ENCODE measurements at places on chromosomes 4 and X.

DNA sequence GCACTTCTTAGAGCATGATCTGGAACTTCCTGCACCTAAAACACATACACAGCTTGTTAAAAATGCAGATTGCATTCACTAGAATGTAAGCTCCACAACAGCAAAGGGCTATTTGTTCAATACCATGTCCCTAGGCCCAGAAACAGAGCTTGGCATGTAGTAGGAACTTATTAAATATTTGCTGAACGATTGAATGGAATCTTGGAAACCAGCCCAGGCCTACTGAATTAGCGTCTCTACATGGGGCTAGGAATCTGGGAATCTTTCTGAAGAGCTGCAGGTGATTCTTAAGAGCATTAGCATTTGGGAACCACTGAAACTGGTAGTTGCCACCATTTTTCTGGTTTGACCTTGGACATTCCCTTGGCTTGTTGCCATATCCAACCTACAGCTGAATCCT lies 234.1 kb downstream of the STIM2 start:
- DNase-seq: no peak

DNA sequence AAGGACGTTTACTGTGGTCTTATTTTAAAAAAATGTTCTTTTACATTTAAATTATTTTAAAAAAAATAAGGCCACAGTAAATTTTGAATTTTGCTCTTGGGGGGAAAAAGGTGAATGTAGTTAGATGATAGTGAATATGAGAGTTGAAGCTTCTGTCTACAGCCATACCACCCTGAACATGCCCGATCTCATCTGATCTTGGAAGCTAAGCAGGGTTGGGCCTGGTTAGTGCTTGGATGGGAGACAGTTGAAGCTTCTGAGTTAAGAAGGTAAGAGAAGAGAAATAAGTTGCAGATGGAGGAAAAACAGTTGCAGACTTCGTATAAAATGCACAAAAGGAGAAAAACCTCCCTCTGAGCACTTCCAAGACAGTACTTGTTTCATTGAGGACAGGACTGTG lies 115.6 kb upstream of the NR3C2 start:
- DNase-seq: no peak

DNA sequence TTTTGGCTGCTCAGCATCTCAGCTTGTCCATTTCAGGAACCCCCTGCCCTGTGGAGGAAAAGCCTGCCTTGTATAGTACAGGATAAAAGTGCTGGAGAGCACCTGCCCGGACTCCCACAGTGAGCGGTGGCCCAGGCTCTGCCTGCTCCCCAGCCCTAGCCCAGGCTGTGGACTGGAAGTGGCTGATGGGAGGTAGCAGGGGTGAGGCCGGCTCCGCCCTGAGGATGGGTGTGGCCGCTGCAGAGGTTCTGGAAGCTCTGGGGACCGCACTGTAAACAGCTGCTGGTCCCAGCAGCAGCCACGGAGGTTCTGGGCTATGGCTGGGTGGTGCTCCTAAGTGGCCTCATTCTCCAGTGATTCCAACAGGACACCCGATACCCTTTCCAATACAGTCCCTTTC lies 56.6 kb upstream of the HELT start:
- no peak for DNase-seq

DNA sequence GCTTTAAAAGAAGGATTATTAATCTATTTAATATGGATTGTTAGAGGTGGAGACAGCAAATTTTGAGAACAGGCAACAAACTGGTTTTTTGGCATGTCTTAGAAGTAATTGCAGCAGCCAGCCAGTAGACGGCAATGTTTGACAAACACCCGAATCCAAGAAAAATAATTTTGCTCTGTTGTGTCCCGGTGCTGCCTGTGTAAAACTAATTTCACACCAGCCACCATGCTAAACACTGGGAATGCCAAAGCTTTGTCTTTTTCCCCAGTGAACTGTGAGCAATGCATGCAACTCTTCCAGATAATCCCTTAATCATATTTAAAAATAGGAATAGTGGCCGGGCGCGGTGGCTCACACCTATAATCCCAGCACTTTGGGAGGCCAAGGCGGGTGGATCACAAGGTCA lies 25.9 kb downstream of the SMIM31 start:
- DNase-seq: peak; percentile 60

Measured in epithelial cell of esophagus (primary cell).